Activated CD4-positive, CD25-positive, alpha-beta regulatory T cell treated with anti-CD3 and anti-CD28 coated beads, Interleukin-2, amount 50 U/mL, for 24 hours (primary cell): ENCODE measurements at places on chromosomes 16 and 17.

DNA sequence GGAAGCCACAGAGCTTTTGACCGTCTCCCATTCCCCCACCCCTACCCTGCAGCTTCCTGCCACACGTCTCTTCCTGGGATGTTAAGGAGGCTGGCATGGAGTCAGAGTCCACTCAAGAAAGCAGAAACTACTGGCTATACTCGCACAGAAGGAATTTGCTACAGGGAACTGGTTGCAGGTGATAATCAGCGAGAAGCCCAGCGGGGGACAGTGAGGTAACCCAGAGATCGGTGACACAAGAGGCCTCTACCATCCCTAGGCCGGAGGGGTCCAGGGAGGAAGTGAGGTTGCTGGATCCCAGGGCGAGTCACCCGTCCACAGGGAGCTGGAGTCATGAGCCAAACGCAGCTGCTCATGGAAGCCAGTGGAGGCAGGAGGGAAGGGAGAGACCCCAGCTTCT lies 93.7 kb downstream of the SDK2 start:
- no peak for ATAC-seq

- ATAC-seq = no peak
Measured at GRCh38 chr17:19610879-19611278, 37.7 kb upstream of the ALDH3A2 start.

GRCh38 chr16:64586781-64587180 lies 535.1 kb downstream of the CDH11 start:
- ATAC-seq = no peak

DNA sequence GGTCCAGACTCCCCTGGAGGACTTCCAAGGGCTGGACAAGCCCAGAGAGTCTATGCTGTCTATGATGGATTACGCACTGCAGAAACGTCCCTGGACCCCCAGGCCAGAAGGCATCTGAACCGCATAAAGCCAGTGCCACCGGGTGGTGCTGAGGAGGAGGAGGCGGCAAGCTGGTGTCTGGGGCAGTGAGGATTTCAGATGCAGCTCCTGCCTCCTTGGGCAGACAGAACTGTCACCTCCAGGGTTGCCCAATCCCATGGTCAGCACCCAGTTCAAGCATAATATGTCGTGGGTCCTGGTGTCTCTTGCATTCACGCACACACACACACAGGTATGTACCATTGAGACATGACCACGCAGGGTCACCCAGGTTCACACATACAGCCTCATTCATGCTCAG lies 25.6 kb downstream of the RAP1GAP2 start:
- ATAC-seq = no peak

DNA sequence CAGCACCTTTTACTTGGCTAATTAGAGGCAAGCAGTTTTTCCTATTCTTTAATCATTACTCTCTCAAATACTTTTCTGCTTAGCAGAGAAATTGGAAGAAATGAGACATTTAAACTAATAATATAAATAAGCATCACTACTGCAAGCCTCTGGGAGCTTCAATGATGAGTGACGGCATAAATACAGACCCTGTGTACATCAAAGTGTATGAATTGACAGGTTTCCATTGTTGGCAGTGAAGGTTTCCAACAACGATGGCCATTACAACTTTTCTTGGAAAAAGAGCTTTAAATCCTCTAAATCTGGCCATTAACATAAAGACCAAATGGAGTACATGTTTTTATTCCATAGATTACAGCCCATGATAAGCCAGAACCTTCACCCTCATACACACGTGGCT lies 39.4 kb upstream of the CACNG5 start:
- no peak for ATAC-seq

- no peak for ATAC-seq
Measured at GRCh38 chr16:75488322-75488721, 6.9 kb downstream of the CHST6 start.
